Left ventricle myocardium inferior (tissue), 1 donor: ENCODE measurements at places on chromosomes 7 and 10.
A peak's percentile ranks its signal among the peaks of the same experiment; 100 is the strongest.

DNA sequence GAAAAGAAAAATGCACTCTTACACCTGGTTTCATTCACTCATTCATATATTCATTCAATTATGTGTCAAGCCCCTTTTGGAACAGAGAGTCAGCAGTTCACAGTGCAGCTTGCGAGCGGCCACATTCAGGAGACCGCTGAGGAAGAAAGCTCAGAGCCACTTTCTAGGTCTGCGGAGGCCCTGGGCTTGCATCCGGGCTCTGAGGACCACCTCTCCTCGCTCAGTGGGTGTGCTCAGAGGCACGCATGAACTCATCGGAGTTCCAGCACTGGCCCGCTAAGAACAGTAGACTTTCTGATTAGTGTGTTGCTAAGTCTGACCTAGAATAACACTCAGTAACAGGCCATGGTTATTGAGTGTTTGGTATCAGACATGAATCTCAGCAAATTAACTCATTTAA is 1.8 kb upstream of the FAM107B start:
- no peaks in the 10 kb centered on the region for H3K36me3 ChIP-seq
- peaks cover 10% of the 10 kb centered on the region for H3K4me1 ChIP-seq
- H3K4me3 ChIP-seq, result no peak overlapping the region
- no peak for DNase-seq
- H3K27ac ChIP-seq, result no peak overlapping the region

- H3K27ac ChIP-seq, result no peak overlapping the region
- H3K27me3 ChIP-seq, result no peaks in the 10 kb centered on the region
- no peaks in the 10 kb centered on the region for H3K4me1 ChIP-seq
These were observed 77.1 kb downstream of the ABCC2 start for GRCh38 chr10:99859585-99859984.

DNA sequence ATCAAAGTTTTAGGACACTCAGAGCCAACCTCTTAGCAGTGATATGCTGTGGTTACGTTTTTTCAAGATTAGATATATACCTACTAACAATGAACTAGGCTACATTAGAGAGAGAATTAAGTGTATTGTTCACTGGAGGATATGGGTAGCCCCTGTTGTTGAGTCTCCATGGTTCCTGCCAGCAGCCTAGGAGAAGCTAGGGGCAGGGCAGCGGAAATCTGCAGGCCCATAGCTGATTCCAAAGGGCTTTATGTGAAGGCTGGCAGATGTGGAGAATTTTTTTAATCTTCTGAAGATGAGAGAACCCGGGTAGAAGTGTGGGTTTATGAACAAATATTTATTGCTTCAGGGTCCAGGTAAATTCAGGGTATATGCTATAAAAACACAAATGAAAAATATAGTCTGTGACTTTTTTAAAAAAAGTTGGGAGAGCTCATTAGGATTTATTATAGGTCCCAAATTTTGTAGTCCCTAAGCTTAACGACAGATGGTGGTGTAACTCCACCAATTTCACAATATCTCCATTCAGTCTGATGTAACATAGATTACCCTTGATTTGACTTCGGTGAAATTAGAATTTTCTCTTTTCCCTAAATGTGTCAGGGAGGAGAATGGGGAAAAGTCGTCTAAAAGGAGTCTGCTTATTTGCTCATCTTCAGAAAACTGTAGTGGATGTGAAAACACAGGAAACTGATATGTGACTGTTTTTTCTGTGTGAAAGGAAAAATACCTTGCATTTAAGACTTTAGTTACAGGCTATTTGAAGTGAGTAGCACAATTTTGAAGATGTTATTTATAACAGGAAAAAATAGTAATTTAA is 163.0 kb upstream of the PPP1R3A start:
- peaks cover 86% of the 10 kb centered on the region for H3K27me3 ChIP-seq
- no peak for DNase-seq
- no peaks in the 10 kb centered on the region for H3K36me3 ChIP-seq
- peak overlapping the region; percentile 74 for H3K4me3 ChIP-seq
- no peak overlapping the region for H3K27ac ChIP-seq

GRCh38 chr7:80362010-80362618 is 149.8 kb downstream of the GNAT3 start:
- H3K27me3 ChIP-seq, result no peaks in the 10 kb centered on the region
- no peak overlapping the region for H3K27ac ChIP-seq
- DNase-seq, result no peak
- H3K4me1 ChIP-seq, result no peaks in the 10 kb centered on the region
- no peaks in the 10 kb centered on the region for H3K36me3 ChIP-seq

DNA sequence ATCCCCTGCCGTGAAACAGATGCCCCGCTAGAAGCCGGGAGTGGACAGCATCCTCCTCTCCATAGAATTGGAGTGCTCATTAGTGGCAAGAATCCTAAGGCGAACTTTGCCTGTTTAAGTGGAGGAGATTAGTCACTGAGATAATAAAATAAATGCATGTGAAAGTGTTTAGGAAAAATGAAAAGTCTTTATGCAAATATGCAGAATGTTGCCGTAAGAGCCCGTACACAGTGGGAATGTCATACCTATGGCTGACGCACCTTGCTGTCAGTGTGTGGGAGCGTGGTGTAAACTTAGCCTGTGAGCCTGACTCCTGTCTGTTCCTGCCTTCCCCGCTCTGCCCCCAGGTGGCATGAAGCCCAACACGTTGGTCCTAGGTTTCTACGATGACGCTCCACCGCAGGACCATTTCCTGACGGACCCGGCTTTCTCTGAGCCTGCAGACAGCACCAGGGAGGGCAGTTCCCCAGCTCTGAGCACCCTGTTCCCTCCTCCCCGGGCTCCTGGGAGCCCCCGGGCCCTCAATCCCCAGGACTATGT is 1.7 kb upstream of the TRIP6 start:
- peaks cover 19% of the 10 kb centered on the region for H3K36me3 ChIP-seq
- H3K4me3 ChIP-seq, result no peak overlapping the region
- no peaks in the 10 kb centered on the region for H3K27me3 ChIP-seq
- H3K4me1 ChIP-seq, result peaks cover 47% of the 10 kb centered on the region

DNA sequence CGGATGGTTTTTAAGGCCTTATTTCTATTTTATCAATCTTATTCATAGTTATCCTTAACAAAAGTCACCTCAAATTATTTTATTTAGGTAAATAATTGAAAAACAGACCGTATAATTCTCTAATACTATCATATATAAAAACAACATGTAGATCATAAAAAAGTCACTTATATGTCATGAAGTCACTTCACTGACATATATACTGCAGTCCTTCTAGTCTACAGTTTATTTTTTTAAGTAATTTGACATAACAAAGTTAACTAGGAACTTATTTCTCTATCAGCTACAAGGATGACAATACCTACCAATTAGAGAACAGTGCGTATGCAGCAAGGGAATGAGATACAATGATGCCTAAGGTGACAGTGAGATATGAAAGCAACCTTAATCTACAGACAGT is 26.2 kb downstream of the JMJD1C start:
- no peaks in the 10 kb centered on the region for H3K36me3 ChIP-seq
- peaks cover 83% of the 10 kb centered on the region for H3K4me1 ChIP-seq
- H3K27me3 ChIP-seq, result no peaks in the 10 kb centered on the region
- no peak overlapping the region for H3K27ac ChIP-seq
- H3K4me3 ChIP-seq, result no peak overlapping the region
